Activated T-cell treated with anti-CD3 and anti-CD28 coated beads for 24 hours (primary cell): ENCODE measurements at places on chromosomes 5 and 9.

DNA sequence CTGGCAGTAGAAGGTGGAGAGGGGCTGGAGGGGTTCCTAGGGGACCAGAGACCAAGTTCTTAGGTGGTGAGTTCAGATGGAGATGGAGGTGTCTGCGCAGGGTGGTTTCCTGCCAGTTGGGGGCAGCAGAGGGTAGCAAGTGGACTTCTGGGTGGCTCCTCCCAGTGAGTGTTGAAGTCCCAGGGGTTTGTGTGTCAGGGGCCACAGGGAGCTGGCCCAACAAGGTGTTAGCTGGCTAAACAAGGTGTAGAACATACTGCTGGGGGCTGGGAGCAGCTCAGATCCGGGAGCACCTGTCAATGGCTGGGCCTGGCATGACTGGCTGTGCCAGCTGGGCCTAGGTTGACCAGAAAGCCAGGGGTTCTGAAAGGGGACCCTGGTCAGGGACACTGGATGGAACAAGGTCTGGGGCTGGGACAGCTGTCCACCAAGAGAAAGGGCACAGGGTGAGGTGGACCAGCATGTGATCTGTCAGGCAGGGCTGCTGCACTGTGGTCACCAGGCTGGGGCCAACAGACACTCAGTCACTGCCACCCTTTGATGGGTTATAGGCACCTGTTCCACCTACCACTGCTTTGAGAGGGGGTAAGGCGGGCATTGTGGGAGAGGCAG, 35.6 kb downstream of the DAB2IP start:
- DNase-seq, result peak; percentile 41

DNA sequence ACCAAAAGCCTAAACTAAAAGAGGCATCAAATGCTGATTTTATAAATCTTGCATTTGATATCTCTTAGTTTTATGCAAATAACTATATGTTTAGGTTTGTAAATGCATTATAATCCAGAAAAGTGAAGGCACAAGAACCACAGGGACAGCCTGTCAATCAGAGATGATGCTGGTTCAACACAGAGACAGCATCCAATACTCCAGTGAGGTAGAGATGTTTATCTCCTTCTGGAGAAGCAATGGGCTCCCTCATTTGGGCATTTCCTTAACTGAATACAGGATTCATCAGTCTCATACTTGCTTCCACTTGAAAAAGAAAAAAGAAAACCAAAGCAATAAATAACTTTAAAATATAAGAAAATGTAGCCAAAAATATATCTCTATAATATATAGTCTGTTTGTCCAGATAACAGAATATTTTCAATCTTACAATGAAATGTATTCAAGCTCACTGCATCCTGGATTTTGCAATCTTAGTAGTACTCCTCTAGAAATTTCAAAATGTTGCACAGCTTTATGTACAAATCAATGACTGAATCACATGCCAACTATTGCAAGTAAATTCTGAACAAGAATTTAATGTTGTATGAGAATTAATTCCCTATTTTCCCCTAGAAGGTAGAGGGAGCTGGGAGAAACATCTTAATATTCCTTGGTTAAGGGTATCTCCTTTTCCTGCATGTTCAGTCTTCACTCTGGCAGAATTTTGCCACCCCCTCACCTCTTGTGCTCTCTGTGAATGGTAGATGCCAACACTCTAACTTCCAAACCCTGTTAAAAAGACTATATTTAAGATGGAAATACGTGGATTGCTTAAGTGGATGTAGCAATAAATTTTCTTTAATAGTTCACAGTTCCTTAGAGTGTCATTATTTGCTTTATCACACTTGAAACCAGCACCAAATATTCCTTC, 191.1 kb upstream of the GAS1 start:
- DNase-seq, result no peak

GRCh38 chr9:134385915-134386314, 59.7 kb downstream of the RXRA start:
- DNase-seq, result no peak

DNA sequence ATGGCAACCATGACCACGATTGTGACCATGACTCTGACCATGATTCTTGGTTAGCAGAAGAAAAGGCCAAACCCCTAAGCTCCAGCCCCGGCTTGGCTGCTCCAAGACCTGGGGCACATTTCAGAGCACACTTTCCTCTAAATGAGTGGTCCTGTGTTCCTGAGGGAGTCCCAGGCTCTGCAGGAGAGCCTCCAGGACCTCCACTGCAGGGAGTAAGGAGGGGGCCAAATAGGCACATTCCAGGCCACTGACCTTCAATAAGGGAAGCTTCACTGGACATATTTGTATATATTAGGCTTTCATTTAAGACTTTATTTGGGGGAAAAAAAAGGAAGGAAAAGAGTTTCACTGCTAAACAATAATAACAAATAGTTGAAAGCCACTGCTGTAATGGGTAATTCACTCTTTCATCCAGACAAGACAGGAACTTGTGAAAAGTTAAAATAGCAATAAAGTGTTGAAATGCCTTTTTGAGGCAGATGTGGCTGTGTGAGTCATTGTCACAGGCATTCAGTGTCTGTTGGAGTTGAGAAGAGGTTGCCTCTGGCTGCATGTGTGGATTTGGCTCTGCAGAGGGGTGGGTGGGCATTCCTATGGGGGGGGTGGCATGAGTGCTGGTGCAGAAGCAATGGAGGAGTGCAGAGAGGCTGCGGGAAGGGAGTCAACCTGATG, 63.9 kb upstream of the TGFBR1 start:
- DNase-seq, result no peak

DNA sequence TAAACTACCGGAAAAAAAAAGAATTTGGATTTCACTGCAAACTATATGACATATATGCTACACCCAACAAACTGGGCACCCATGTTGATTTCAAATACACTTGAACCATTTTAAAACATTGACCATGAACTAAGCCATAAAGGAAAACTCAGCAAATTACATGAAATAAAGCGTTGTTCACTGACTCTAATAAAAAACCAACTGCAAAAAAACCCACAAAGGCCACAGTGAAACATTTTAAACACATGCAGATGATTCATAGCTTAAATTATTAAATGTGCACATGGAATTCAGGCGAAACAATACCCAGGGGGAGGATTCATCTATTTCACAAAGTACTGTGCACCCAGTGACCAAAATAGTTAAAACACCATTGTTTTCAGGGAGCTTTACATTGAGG, 33.3 kb downstream of the MTRR start:
- DNase-seq, result no peak

DNA sequence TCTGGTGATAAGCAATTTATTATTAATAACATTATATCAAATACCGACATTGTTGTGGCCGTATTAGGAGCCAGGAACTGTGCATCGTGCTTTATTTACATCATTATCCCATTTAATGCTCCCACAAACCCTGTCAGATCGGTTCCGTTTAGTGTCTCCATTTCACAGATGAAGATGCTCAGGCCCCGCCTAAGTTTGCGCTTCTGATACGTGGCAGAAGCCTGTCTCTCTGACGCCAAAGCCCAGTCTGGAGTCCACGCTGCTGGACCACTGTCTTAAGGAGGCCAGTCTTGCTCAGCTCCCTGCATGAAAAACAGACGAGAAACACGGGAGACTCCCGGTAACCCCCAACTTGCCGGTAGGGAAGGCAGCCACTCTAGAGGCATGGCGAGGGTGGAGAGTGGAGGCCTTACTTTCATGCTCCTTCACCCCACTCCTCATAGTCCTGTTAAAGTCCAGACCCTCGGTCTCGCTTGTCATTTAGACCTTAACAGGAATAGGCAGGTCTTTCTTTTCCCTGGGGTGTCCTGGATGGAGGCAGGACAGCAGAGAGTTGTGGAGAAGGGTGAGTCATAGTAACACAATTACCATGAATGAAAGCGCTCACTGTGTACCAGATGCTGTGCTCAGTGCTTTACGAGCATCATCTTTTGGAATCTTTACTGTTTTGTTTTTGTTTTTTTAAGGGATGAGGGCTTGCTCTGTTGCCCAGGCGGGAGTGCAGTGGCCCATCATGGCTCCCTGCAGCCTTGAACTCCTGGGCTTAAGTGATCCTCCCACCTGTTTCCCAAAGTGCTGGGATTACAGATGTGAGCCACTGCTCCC, 872 bp downstream of the TXNDC15 start:
- DNase-seq, result peak; percentile 20

- DNase-seq, result no peak
Measured at GRCh38 chr9:72614067-72614466, 92.7 kb downstream of the TMC1 start.

DNA sequence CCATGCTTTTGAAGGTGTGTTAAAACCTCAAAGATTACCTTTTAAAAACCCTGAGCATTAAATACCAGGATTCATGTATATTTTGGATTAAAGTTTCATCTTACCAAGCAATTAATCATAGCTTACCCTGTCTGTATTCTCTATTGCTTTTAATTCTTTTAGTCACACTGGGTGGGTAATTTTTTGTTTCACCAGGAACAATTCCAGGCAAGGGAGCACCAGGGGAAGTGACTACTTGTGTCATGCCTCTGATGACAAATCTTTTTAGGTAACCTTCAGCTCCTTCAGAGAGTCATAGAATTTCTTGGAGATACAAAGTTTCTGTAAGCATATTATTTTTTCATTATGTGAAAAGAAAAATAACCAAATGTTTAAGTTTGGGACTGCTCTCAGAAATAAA, 33.4 kb upstream of the ANXA1 start:
- no peak for DNase-seq

GRCh38 chr5:16826379-16827125, 109.5 kb downstream of the MYO10 start:
- DNase-seq, result no peak

- no peak for DNase-seq
Measured at GRCh38 chr5:181069767-181070491, 29.9 kb downstream of the BTNL9 start.

- no peak for DNase-seq
Measured at GRCh38 chr9:97772145-97772544, 75.0 kb upstream of the XPA start.

GRCh38 chr9:129661029-129661428, 4.4 kb upstream of the PRRX2 start:
- DNase-seq, result no peak

GRCh38 chr9:135216791-135217441, 129.4 kb downstream of the OLFM1 start:
- DNase-seq, result no peak

DNA sequence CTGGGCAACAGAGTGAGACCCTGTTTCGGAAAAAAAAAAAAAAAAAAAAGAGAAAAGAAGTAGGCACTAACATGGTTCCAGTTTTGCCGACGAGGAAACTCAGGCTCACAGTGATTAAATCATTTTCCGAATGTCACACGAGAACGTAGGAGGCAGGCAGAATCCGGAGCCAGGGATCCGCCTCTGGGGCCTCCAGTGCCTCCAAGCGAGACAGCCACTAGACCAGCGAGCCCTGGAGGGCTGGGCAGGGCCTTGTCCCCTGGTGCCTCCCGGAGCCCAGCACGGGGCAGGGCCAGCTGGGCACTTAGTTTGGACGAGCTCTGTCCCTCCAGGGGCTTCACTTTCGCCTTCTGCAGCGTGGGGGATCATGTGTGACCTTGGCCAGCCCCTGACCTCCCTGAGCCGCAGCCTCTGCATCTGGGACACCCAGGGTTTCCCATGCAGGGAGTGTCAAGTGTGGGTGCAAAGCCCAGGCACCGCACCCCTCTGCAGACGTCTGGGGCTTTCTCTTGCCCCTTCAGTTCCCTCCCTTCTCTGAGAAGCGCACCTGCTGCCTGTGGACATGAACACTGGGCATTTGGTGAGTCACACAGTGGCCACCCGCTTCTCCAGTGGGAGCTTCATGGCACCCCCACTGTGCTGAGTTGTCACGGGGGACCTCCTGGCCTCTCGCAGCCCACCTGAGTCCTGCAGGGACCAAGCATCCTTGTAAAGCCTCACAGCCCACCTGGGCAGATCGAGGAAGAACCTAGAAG, 80.3 kb downstream of the RXRA start:
- no peak for DNase-seq

DNA sequence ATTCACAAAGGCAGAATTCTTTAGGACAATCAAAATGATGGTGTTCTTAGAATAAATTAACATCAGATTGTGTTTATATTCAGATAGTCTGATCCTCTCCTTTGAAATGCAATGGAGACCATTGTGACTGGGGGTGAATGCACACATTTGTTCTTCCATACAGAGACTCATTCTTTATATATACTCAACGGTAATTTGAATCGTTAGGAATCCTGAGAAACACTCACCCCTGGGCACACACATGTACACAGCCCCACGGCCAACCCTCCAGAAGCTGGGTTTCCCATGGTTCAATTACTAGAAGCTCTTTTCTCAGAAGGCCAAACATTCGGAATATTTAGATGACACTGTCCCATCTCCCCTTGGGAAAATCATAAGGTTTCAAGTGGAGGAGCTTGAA, 57.5 kb upstream of the EPB41L4B start:
- no peak for DNase-seq

DNA sequence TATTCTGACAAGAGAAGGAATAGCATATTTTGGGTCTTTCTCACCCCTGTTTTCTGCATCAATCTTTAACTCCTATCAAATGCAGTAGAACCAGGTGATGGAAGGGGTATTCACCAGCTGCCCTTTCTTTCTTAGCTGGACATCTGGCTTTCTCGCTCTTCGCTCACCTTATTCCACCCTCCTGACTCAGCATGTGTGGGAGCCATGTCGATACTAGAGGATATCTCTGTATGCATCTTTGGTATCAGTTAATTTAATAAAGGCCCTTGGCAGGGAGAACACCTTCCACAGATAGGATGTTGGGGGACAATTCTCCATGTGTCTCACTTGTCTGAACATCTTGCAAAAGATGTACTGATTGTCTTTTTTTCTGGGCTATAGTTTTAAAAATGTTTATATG, 71.5 kb downstream of the ZNF474 start:
- DNase-seq, result no peak

DNA sequence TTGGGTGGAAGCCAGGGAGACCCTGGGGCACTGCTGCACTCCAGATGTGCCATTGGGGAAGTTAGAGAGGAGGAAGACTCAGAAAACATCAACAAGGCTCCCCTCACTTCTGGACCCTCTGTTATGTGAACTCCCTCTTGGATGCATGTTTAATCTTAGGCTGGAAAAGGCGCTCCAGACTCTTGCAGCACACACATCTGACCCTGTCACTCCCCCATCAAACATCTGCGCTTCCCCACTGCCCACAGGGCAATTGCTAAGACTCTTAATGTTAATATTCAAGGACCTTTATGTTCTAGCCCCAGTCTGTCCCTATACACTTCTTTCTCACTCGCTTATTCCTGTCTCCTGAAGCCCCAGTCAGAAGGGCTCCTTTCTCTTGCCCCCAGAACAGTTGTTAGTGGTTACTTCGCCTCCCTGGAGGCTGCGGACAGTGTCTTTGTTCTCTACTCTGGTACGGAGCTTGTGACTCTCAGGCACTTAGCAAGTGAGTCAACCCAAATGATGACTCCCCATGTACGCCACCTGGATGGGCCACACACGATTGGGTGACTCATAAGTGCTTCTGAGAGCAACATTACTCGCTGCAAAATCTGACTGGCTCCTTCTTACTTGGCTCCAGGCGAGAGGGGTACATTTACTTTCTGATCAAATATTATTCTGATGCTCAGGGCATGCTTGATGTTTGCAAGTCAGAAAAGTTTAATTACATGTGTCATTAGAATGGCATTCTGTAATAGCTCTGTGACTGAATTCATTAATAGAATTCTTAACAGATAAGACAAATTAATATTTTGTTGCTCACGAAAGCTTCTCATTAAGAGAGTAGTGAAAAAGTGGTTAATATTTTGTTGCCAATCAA, 193.6 kb downstream of the HSPA4 start:
- peak; percentile 19 for DNase-seq

- no peak for DNase-seq
Measured at GRCh38 chr9:115024925-115025535, 92.9 kb downstream of the TNC start.
